ENCODE measurements at places on chromosomes 12 and 14. TPM values are rescaled to one million over a fixed set of nuclear protein-coding genes. Genes with fewer than 3 reads are reported as not detected.

- DNase-seq: no peak
Observed at GRCh38 chr14:50360851-50361250, 35.8 kb downstream of the CDKL1 start.

DNA sequence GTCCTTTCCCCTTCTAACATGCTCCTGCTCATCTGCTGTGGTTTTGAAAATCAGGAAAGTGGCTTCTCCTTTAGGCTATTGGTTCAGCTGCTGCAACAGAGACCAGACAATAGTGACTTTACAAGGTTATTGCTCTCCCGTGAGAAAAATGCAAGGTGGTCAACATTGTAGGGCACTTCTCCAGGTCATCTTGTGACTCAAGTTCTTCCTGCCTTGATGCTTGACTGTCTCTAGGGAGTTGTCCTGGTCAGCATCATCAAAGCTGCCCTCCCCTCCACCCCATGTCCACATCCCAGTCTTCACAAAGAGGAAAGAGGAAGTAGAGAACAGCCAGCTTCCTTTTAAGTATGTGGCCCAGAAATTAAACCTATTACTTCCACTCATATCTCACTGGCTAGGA lies 3.9 kb upstream of the TMEM63C start:
- DNase-seq: no peak

Gene SINHCAF
- 38.5 TPM for polyA plus RNA-seq

GRCh38 chr12:126069549-126070165 lies 1004.4 kb downstream of the AACS start:
- DNase-seq: peak; percentile 6

GRCh38 chr12:108252523-108252922 lies 86.6 kb downstream of the CMKLR1 start:
- DNase-seq: no peak

- DNase-seq: no peak
Observed at GRCh38 chr14:50475460-50475859, 56.9 kb downstream of the MAP4K5 start.

GRCh38 chr12:622416-622815 lies 40.8 kb downstream of the NINJ2 start:
- DNase-seq: no peak

Gene AJUBA
- 68.0 TPM for polyA plus RNA-seq

DNA sequence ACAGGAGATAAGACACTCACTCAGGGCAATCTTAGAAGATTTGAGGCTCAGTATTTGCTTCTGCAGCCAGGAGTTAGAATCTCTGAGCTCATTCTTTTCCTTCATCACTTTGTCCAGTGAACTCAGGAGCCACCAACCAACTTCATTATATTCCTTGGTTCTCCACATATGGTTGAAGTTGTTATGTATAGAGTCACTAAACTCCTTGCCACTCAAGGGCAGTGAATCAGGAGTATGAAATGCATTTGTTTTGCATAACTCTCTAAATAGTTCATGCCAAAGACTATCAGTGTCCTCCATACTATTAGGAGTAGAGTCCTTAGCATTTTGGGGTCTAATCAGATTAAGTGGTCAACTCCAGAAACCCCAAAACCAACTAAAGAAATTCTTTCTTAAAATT lies 150.6 kb downstream of the CCDC59 start:
- no peak for DNase-seq

Gene ARHGEF25
- polyA plus RNA-seq: 8.0 TPM

Gene PPM1H
- 7.8 TPM for polyA plus RNA-seq

Gene DNAJC22
- 18.0 TPM for polyA plus RNA-seq

Gene PLXNC1
- 0.12 TPM for polyA plus RNA-seq

Gene PGF
- polyA plus RNA-seq: 1.1 TPM

Gene PLCZ1
- not detected for polyA plus RNA-seq

GRCh38 chr12:108297895-108298760 lies 41.0 kb downstream of the CMKLR1 start:
- DNase-seq: no peak

DNA sequence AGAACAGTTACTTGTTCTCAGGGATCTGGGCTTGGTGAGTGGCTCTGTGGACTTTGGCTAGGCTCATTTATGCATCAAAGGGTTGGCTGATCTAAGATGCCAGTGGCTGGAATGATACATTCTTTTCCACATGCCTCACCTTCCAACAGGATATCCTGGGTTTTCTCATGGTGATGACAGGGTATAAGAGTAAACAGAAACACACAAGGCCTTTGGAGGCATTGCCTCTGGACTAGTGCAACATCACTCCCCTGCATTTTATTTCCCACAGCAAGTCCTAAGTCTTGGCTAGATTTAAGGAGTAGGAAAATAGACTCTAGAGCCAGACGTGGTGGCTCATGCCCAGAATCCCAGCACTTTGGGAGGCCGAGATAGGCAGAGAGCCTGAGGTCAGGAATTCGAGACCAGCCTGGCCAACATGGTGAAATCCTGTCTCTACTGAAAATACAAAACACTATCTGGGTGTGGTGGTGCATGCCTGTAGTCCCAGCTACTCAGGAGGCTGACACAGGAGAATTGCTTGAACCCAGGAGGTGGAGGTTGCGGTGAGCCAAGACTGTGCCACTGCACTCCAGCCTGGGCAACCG lies 47.9 kb downstream of the RPH3A start:
- peak; percentile 72 for DNase-seq

DNA sequence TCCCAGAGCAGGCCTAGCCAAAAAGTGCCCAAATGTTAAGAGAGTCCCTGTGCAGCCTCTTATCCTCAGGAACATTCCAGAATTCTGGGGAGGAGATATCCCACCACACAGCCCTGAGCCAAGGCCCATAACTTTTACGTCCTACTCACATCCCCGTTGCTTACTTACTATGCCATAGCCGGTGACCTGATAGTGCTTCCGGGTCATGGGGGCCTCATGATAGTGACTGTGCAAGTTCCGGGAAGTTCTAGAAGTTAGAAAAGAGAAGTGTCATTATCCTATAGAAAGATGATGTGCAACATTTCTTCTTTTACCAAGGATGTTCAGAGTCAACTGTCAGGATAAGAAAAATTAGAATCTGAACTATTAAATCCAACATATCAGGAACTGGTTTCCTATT lies 15.6 kb upstream of the NGB start:
- no peak for DNase-seq

Gene PHC1
- 11.2 TPM for polyA plus RNA-seq

DNA sequence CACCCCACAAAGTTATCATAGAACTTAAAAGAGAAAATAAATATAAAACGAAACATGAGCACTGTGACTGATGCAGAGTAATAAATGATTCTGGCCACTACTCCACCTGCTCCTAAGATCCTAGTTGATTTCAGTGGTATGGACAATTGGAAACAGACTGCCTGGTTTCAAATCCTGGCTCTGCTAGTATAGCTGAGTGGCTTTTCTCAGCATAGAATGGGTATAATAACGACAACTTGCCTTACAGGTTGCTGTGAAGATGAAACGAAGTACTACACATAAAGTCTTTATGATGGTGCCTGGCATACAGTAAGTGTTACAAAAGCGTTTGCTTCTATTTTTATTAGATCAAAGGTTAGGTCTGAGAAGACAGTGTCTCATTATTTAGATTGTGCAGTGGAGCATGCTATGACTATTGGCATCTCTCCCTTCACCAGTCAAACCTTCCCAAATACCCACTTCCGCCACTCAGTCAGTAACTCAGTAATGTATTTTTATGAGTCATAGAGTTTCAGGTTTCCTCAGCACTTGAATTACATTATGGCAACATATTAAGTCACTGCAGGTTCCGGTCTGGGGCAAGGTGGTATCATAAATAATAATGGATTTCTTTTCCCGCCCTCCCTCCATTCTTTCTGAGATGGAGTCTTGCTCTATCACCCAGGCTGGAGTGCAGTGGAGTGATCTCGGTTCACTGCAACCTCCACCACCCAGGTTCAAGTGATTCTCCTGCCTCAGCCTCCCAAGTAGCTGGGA lies 29.7 kb upstream of the NR2C1 start:
- peak; percentile 91 for DNase-seq

Gene BCL11B
- polyA plus RNA-seq: 0.42 TPM

Gene KSR2
- 0.33 TPM for polyA plus RNA-seq

GRCh38 chr12:100964028-100964427 lies 169.5 kb downstream of the ANO4 start:
- DNase-seq: no peak

GRCh38 chr14:53601409-53601808 lies 355.2 kb downstream of the BMP4 start:
- DNase-seq: no peak

Gene RHEBL1
- polyA plus RNA-seq: 1.8 TPM

- DNase-seq: no peak
Observed at GRCh38 chr14:102667703-102668102, 75.3 kb downstream of the RCOR1 start.

Gene DIO3
- not detected for polyA plus RNA-seq

Gene GSC
- polyA plus RNA-seq: 0.26 TPM

Gene BRMS1L
- 20.8 TPM for polyA plus RNA-seq

Gene SMIM41
- not detected for polyA plus RNA-seq

Gene PLEK2
- polyA plus RNA-seq: 13.0 TPM

DNA sequence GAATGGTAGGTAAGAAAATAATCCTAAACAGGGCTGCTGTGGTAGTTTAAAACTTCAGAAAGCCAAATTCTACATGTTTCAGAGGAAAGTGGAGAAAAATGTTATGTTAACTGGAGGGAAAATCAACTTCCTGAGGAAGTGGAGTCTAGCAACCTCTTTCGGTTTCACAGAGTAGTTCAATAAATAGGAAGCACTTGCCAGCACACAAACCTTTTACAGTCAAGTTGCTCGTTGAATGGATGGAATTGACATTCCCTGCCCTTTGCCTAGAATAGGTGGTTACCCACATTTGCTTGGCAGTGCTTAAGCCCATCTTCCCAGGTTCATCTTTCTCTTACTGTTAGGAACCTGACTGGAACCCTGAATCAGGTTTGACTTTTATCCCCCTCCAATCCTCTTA lies 15.9 kb downstream of the ANKRD13A start:
- no peak for DNase-seq

Gene TOMM20L
- polyA plus RNA-seq: not detected

- DNase-seq: no peak
Observed at GRCh38 chr14:30706704-30707103, 84.6 kb downstream of the SCFD1 start.

- peak; percentile 100 for DNase-seq
Observed at GRCh38 chr14:103715052-103716000, at the start of the genes XRCC3 and ZFYVE21. TSS of gene XRCC3 (minus strand) at chr14:103715451. CDS start at chr14:103711087, 4,364 bp downstream. TSS of gene ZFYVE21 (plus strand) at chr14:103715810. CDS start at chr14:103715842, 32 bp downstream.

Gene SLC7A7
- polyA plus RNA-seq: 30.1 TPM

DNA sequence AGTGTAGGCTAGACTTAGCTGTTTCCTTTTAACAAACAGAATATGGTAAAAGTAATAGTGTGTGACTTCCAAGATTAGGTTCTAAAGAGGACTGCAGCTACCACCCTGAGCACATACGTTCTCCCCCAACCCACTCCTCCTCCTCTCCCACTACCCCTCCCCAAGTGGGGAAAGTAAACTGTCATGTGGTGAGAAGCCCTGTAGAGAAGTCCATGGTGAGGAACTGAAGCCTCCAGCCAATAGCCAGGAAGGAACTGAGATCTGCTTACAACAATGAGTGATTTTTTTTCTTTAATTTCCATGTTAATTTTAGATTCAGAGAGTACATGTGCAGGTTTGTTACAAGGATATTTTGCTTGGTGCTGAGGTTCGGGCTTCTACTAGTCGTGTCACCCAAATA lies 57.0 kb upstream of the EGLN3 start:
- DNase-seq: no peak

DNA sequence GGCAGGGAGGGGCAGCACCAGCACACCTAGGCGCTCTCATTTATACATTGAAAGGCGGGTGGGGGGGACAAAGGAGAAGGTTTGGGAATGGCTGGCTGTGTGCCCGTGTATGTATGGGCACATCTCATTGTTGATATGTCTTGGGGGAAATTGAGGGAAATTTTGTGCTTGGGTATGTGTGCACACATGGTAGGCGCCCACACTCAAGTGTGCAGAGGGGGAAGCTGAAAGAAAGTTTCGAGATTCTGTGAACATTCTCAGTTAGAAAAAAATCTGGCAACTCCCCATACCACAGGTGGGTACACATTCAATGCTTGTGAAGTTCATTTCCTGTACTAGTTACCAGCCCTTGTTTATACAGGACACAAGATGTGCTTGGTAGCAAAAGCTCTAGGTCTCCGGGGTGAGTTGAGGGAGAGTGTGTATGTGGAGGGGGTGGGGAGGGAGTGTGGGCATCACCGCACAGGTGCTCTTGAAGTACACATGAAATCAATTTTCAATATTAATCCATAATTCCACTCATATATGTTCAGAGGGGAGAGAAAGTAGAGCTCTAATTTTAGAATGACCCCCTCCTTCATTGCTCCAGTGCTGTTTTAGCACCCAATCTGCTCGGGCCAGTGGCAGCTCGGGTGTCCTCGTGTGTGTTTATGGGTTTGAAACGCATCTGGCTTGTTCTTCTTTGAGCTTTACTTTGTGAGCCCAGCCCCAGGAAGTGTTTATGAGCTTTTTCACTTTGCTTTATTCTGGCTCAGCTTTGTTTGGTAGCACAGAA lies 286.0 kb downstream of the ZFP36L1 start:
- DNase-seq: no peak

GRCh38 chr12:110266980-110267620 lies 13.9 kb upstream of the ATP2A2 start:
- DNase-seq: no peak

- DNase-seq: no peak
Observed at GRCh38 chr12:94640134-94640928, 10.0 kb downstream of the TMCC3 start.

All from A549 (cell line).